Stimulated activated CD4-positive, alpha-beta T cell treated with anti-CD3 and anti-CD28 coated beads, Interleukin-15, amount 100 ng/mL, for 1 hour (primary cell): ENCODE measurements at places on chromosomes 4 and X.

DNA sequence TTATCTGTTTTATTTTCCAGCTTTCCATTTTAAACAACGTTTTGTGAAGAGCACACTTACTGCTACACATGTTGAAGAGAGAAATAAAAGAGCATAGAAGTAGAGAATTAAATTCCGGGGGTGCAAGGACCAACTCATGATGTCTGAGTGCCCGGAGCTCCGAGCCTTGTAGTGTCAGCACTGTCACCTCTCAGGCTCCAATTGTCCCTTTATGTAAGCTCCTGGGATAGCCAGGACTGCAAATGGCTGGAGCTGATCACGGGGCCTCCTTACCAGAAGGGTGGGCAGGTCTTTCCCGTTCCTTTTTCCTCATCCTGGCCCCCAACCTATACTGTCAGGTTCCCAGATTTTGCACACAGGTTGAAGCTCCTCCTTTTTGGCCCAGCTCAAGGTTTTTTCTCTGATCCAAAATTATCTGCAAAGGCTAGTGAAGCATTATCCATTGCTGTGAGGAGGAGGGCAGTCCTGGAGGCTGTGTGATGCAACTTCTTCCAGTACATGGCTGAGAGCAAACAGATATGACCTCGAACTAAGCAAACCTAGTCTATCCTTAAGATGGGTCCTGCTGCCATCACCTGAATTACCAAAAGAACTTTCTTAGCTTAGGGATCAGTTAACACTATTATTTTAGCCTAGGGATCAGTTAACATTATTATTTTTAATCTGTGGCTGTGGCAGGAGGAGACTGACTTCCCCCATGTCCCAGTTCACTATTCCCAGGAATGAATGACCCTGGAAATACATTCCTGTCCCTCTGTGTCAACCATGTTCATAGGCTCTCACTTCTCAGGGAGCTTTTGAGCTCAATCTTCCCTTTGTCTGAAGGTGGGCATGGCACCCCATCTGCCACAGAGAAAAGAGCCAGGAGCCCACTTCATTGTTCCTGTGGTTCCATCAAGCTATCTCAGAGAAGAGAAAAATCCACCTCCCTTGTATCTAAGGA is at the start of gene FGG:
Gene FGG, minus strand, starts transcription at position 185 of the 943 bp plus-strand sequence. Its CDS starts 47 bp downstream, at position 138.
- DNase-seq: no peak

- DNase-seq: no peak
Observed at GRCh38 chr4:37422638-37423037, 178.1 kb downstream of the NWD2 start.

GRCh38 chr4:40585201-40585799 is 44.4 kb downstream of the RBM47 start:
- no peak for DNase-seq

GRCh38 chr4:6688879-6689505 is 4.7 kb upstream of the S100P start:
- DNase-seq: peak; percentile 48

GRCh38 chr4:170526471-170526870 is 436.7 kb upstream of the AADAT start:
- no peak for DNase-seq

GRCh38 chrX:47850901-47851300 is 14.2 kb downstream of the ZNF81 start:
- no peak for DNase-seq

- DNase-seq: no peak
Observed at GRCh38 chr4:151267822-151268535, 9.0 kb upstream of the PRSS48 start.

- DNase-seq: no peak
Observed at GRCh38 chr4:132317923-132318322, 831.2 kb upstream of the PCDH10 start.

- no peak for DNase-seq
Observed at GRCh38 chr4:61493470-61493869, 293.3 kb downstream of the ADGRL3 start.

GRCh38 chr4:135824759-135825296 is 1623.2 kb upstream of the PABPC4L start:
- no peak for DNase-seq

- DNase-seq: no peak
Observed at GRCh38 chr4:7323461-7323871, 111.3 kb downstream of the PSAPL1 start.

- peak; percentile 36 for DNase-seq
Observed at GRCh38 chr4:113682730-113683537, 78.6 kb downstream of the CAMK2D start.

DNA sequence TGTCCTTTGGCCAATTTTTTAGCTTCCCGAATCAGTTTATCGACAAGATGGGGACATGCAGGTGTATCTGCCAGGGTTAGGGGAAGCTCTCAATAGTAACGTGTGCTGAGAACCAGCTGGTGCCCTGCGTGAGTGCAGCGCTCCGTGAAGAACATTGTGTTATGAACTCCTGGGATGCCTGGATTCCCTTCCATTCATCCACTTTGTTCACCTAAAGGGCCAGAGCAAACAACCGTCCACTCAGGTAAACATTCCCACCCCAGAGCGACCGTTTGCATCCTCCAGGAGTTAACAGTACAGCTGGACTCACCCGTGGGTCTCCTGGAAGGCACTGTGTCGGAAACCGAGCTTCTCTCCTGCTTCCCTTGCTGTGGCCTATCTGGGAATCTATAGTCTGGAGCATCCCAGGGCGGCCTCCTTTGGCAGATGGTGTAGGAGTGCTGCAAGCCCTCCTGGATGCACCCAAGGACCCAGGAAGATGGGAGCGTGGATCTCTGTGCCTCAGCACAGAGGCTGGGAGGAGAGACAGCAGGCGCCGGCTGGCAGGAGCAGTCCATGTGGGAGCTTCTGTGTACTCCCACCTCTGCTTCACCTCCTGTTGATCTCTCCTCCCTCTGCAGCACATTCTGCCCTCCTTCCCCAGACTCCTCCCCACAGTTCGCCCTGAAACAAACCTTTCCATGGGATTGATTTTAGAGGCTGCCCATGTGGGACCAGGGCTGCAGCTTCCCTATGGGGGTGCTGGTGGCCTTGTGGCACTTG is 62.7 kb downstream of the SHROOM2 start:
- no peak for DNase-seq

DNA sequence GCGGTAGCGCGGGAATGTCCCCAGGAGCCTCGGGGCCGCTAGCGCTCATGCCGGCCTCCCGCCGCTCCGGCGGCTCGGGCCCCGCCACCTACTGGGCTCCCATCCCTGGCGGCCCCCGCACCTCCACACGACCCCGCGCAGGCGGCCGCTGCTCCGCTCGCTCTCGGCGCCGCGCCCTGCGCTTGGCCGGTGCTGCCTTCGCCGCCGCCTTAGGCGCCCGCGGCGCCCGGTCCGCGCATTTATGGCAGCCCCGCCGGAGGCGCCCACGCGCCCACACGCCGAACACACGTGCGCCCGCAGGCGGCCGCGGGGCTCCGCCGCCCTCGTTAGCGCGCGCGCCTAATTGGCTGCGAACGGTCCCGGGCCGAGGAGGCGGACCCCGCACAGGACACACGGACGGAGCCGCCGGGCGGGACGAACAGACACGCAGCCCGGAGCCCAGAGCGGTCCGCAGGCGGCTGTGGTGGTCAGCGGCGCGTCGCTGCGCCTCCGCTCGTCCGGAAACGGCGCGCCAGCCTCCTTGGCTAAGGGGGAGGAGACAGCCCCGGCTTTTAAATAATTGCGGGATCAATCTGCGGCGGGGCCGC is at the start of gene NKX1-1:
Gene NKX1-1, minus strand, starts transcription at position 49 of the 587 bp plus-strand sequence. Its CDS starts 0 bp downstream, at position 49.
- no peak for DNase-seq

- no peak for DNase-seq
Observed at GRCh38 chr4:107018344-107018735, 17.8 kb downstream of the DKK2 start.

- DNase-seq: no peak
Observed at GRCh38 chr4:108053251-108053711, 63.6 kb downstream of the HADH start.

- no peak for DNase-seq
Observed at GRCh38 chr4:77652237-77652897, 46.7 kb downstream of the CXCL13 start.

DNA sequence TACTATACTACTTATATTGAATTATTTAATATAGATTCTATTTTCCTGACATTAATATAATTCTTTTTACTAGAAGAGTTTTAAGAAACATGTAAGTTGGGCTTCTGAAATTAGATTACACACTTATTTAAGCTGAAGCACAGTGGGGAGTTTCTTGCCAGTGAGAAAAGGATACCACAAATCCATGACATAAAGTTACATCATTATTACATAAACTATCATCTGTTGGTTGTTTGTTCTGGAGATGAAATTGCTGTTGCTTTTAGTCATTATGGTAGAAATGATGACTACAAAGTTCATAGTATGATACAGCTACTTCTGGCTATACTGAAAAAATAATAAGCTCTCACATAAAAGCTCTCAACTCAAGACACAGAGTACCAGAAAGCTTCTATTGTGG is 880.4 kb downstream of the PCDH18 start:
- DNase-seq: no peak

GRCh38 chr4:2931512-2932301 is 31.5 kb downstream of the NOP14 start:
- DNase-seq: no peak

DNA sequence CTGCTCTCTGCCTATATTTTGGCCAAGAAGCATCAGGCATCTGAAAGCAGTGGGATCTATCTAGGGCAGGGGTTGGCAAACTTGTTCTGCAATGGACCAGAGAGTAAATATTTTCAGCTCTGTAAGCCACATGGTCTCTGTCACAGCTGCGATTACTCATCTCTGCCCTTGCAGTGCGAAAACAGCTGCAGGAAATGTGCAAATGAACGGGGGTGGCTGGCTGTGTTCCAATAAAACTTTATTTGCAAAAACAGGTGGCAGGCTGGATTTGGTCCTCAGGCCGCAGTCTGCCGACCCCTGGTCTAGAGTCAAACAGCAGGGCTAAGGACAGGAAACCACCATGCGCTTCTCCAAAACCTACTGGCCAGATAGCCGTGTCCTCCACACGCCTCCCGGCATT is 48.6 kb downstream of the ACOX3 start:
- DNase-seq: no peak

GRCh38 chr4:4578981-4579380 is 37.1 kb upstream of the STX18 start:
- no peak for DNase-seq

DNA sequence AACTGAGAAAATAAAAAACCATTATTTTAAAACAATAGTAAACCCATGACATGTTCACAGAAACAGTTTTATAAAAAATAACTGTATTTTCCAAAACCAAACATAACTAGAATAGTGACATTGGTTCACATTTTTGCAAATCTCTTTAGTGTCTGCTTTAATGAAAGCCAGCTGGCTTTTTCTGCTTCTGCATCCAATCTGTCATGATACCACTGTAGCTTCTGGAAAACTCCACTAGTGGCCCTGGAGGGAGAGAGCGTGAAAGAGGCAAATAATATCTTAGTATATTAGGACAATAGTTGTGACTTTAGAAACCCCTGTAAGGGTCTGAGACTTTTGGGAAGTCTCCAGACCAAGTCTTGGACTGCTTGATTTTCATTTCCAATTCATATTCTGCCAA is 31.1 kb downstream of the FGFBP1 start:
- DNase-seq: no peak

- DNase-seq: no peak
Observed at GRCh38 chrX:37754516-37754915, 25.3 kb upstream of the CYBB start.

- DNase-seq: no peak
Observed at GRCh38 chr4:124017185-124017785, 620.7 kb downstream of the SPRY1 start.

DNA sequence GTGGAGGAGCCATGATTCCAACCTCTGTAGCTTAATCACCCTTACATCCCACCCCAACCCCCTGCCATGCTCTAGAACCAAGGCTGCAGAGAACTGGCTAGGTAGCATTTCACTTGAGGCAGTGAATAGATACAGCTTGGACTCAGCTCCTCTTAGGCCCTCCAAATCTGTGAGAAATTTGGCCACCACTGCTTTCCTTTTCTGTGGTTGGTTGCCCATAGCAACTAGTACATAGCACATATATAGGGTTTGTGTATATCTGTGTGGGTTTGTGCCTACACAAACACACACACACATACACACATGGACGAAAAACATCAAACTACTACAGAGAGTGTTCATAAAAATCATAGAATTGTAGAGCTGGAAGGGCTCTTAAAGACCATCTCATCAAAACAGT is 52.0 kb upstream of the CCDC160 start:
- no peak for DNase-seq
